T-helper 1 cell (primary cell): ENCODE measurements at places on chromosomes 6 and 20.

DNA sequence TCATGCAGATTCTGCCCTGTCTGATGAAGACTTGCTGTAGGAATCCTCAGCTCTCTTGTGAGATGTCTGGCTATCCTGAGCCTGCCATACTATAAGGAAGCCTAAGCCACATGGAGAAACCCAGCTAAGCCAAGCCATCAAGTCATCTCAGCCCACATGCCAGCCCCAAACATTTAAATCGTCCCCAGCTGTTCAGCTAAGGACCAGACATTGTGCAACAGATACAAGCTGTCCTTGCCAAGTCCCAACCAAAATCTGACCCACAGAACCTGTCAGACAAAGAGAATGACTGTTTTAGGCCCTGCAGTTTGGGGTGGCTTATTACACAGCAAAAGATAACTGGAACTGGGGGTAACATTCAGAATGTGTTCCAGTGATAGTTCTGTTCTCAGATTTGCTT, 36.8 kb upstream of the FOXC1 start:
- no peak for DNase-seq

GRCh38 chr6:5536644-5537043, 275.3 kb downstream of the FARS2 start:
- no peak for DNase-seq

DNA sequence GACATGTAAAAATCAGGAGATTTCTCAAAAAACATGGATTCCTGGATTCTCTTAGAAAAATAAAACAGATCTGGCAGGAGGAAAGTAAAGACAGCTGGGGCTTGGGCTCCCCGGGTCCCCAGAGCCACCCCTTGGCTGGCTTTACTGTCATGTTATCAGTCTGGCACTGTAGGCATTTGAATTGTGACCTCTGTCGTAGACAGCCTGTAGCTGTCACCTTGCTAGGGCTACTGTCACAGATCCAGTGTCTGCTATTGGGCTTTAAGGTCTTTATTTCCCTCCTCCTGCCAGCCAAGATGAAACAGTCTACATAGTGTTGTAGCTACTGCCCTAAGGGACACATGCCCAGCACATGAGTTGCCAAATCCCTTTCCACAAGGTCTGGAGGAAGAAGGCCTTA, 37.5 kb downstream of the ABRACL start:
- no peak for DNase-seq

GRCh38 chr6:15620611-15621010, 42.2 kb downstream of the DTNBP1 start:
- no peak for DNase-seq

- no peak for DNase-seq
Observed at GRCh38 chr20:31517373-31517772, 3.1 kb downstream of the HM13 start.
